ENCODE measurements at places on chromosomes 7 and 10.

GRCh38 chr7:84975586-84976185 is 211.2 kb downstream of the SEMA3D start:
- DNase-seq: no peak

- DNase-seq: no peak
Observed at GRCh38 chr7:115679976-115680375, 350.6 kb downstream of the TFEC start.

- DNase-seq: no peak
Observed at GRCh38 chr10:42743697-42744096, 38.9 kb upstream of the BMS1 start.

GRCh38 chr10:25694971-25695370 is 239.1 kb upstream of the MYO3A start:
- no peak for DNase-seq

GRCh38 chr10:3530783-3531645 is 254.0 kb downstream of the KLF6 start:
- DNase-seq: no peak

DNA sequence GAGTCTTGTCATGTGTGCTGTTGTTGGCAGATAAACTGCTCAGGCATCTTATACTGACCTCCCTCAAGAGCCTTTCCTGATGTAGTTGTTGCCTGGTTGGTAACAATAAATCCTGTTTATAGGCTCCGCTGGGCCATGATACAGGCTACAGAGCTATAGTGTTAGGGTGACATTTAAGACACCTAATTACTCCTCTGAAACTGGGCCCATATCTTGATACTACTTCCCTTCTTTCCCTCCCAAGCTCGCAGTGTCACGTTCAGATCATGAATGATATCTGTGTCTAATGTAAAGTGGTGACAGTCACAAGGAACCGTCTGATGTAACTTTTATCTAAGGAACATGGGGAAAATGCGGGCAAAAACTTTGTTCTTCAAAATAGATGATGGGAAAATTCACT is 35.4 kb downstream of the CROT start:
- DNase-seq: no peak

DNA sequence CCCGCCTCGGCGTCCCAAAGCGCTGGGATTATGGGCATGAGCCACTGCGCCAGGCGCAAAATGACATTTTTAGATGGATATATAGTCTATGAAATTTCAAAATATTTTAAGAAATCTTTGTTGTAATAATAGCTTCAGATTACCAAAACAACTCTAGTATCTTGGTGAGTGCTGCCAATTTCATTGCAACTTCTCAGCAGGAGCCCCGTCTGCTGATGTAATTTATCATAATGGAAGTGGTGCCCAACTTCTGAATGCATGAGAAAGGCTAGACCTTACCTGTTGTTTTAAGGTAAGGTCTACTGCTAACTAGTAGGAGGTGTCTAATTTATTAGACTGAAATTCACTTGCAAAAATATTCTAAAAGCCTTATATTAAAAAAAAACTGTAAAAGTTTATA is 20.0 kb downstream of the PDSS1 start:
- DNase-seq: no peak

GRCh38 chr7:98713165-98713810 is 96.2 kb downstream of the NPTX2 start:
- DNase-seq: no peak

DNA sequence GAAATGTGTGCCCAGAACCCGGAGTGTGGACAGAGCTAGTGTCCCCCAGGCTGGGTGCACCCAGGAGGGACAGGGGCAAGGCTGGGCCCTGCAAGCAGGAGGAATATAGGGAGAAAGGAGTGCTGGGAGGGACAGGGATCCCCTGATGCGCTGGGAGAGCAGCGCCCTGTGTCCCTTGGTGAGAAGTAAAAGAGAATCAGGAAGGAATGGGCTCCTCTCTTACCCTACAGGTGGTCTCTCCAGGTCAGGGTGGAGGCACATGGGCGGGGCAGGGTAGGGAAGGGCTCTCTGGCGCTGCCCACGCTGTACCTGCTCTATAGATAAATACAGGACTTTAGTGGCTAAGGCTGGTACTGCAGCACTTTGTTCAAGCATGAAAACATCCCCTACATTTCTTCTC is 753.8 kb downstream of the GRID1 start:
- no peak for DNase-seq

DNA sequence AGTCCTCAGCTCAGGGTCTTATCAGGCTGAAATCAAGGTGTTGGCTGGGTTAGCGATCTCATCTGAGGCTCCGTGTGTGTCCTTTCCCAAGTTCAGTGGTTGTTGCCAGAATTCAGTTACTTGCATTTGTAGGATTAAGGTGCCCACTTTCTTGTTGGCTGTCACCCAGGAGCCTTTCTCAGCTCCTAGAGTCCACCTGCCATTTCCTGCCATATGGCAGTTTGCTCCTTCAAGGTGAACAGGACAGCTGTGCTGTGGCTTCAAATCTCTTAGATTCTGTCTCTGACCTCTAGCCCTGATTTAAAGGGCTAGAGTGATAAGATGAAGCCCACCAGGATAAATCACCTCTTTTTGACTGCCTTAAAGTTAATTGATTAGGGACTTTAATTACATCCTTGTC is 1.0 kb upstream of the HIF1AN start:
- DNase-seq: no peak

DNA sequence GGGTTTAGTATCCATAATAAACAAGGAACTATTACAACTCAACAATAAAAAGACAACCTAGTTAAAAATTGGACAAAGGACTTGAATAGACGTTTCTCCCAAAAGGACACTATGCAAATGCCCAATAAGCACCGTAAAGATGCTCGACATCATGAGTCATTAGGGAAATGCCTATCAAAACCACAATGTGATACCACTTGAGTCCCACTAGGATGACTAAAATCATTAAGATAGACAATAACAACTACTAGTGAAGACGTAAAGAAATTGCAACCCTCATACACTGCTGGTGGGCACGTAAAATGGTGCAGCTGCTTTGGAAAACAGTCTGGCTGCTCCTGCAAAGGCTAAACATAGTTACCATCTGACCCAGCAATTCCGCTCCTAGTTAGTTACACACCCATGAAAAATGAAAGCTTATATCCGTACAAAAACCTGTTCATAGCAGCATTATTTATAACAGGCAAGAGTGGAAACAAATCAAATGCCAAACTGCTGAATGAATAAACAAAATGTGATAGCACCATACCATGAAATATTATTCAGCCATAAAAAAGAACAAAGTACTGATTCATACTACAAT is 17.3 kb downstream of the CCDC3 start:
- no peak for DNase-seq

DNA sequence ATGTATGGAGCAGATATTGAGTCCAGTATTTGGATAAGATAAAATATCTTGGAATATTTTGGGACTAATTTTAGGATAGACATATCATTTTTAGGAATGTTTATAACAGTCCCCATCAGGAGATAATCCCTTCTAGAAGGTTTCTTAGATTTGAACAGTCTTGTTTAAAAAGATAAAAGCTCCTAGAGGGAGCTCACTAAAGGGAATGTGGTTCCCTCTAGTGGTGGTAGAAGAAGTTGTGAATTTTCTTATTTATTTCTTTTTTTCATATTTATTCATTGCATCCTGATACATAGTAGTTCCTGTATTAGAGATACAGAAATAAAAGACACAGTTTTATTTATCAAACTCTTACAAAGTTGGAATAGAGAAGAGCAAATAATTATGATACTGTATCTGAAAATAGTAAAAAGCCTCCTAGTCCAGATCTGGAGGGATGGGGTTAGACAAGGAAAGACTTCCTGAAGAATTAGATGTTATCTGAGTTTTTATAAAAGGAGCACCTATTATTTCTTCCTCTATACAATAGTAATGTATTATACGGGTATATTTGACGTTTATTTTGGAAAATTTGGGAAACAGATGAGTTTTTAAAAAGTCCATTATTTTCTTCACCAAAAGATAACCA is 24.5 kb upstream of the KLF14 start:
- DNase-seq: no peak

DNA sequence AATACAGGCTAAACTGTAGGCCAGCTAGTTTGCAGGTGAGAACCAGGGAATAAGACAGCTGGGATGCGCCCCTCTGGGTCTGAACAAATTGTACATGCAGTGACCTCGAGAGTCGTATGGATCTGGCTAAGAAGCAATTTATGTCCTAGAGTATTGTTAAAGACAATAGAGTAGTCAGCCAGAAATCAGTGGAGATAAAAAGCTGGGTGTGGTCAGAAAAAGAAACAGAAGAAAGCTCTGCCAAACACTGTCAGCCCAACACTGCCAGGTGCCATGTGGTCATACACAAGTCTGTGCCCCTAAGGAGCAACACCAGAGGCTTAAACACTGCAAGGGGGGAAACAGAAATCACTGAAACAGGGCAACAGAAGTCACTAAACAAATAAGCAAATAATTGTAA is 62.2 kb downstream of the CNOT4 start:
- DNase-seq: no peak

DNA sequence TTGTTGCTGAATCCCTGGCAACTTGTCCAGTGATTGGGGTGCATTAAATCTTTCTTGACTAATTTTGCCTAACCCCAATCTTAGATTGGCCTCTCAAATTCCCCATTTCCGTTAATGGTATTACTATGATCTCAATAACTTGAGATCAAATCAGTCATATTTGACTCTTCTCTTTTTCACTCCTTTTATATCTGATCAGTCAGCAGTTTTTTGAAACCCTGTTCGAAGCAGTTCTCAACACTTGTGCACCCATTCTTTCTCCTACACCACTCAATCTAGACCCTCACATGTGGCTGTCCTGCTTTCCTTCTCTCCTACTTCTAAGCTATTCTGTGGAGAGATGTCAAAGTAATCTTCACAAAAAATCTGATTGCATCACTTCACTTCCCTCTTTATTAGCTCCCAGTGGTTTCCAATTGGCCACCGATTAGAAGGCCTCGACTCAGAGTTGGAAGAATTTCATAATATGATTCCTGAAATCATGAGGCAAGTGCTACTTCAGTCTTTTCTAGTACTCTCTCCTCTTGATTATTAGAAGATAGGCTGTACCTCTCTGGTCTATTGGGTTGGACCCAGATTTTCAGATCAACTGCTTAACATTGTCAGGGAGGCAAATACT is 128.9 kb downstream of the ZNF365 start:
- DNase-seq: no peak

DNA sequence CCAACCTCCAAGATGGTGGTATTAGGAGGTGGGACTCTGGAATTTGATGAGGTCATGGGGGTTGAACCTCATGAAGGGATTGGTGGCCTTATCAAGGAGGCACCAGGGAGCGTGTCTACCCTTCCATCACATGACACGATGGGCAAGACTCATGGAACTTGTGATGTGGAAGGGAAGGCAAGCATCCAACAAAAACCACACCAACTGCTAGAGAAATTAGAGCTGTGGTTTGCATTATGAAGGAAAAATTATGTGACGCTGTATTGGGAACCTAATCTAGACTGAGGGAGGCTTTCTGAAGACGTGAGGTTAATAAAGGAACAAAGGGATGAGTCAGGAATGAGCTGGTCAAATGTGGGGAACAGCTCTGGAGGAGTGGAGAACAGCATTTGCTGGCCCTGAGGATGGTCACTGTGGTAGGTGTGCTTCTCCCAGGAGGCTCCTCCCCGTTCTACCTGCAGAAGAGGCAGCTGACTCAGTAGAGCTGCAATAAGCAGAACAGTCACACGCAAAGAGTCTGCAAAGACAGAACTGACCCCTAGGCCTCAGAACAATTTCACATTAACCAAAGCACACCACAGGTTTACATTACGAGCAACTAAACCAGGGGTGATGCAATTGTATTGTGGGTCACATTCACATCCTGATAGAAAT is 236.6 kb upstream of the GRB10 start:
- no peak for DNase-seq

DNA sequence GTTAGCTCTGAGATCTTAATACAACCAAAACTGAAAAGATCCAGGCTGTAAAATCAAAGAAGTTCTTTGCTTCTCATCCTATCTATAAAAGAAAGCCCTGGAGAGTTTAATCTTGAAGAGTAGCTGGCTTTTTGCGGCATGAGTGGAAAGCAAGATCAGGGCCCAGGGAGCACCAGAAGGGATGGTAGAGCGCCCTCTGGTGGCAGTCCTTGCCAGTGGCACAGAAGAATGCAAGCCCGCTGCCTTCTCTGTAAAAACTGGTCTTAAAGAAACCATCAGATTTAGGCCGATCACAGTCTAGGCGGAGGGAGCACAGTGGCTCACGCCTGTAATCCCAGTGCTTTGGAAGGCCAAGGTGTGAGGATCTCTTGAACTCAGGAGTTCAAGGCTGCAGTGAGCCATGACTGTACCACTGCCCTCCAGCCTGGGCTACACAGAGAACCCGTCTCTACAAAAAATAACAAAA is 35.6 kb downstream of the CPN1 start:
- DNase-seq: peak; percentile 80

DNA sequence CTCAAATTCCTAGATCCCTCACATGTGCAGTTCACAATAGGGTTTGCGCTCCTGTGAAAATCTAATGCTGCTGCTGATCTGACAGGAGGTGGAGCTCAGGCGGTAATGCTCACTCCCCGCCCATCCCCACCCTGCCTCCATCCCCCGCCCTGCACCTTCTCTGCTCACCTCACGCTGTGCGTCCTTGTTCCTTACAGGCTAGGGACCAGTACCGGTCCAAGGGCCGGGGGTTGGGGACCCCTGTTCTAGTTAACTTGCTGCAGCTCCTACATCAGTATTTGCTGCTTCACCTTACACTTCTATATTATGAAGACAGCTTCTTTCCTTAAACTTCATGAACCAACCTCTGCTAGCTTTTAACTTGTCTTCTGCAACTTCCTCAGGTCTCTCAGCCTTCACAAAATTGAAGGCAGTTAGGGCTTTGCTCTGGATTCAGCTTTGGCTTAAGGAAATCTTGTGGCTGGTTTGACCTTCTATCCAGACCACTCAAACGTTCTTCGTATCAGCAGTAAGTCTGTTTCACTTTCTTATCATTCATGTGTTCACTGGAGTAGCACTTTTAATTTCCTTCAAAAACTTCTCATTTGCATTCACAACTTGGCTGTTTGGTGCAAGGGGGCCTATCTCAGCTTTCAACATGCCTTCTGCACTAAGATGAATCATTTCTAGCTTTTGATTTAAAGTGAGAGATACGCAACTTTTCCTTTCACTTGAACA is 1.7 kb upstream of the TNKS2 start:
- no peak for DNase-seq

DNA sequence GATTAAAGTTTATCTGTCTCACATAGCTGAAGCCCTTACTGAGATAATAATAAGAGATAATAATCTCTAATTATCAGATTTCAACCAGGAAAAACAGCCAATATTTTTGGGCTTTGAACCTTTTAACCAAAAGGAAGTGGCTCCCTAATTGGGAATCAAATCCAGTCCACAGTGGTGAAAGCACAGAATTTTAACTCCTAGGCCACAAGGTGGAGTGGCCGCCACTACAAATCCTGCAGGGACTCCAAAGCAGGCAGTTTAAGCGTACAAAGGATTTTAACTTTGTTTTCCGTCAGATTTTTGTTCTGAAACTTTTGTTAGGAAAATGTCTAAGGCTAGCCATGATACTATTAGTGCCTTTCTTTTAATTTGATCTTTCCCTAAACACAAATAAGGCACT is 99.6 kb upstream of the CCNY start:
- DNase-seq: no peak

DNA sequence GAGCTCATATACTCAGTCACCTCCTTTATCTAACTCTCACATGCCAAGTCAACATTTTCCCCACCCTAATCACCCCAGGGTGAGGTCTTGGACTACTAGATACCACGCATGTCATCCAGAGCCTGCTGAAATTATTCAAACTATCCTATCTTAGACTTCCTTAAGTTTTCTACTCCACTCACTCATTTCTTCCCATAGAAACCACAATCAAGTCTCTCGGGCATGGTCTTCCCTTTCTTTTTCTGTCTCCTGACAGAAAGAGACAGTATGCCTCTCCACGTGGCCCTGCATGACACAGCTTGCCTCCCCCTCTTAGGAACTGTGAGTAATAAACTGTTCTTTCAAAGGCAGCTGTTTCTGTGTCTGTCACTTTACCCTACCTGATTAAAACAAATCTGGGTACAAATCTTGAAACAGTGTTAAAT is 29.4 kb downstream of the TAS2R41 start:
- no peak for DNase-seq

Data from stimulated activated CD4-positive, alpha-beta T cell treated with anti-CD3 and anti-CD28 coated beads, Interleukin-1b, Interleukin-23, amount 100 ng/mL, for 1 hour (primary cell).